ENCODE measurements at places on chromosomes 11 and 22.

- DNase-seq, result peak; percentile 77
Observed at GRCh38 chr11:60265373-60266214, 14.9 kb upstream of the MS4A4A start.

GRCh38 chr11:61732705-61733104, 19.7 kb upstream of the MYRF start:
- no peak for DNase-seq

- DNase-seq, result peak; percentile 35
Observed at GRCh38 chr11:64207256-64208085, 950 bp downstream of the FERMT3 start.

DNA sequence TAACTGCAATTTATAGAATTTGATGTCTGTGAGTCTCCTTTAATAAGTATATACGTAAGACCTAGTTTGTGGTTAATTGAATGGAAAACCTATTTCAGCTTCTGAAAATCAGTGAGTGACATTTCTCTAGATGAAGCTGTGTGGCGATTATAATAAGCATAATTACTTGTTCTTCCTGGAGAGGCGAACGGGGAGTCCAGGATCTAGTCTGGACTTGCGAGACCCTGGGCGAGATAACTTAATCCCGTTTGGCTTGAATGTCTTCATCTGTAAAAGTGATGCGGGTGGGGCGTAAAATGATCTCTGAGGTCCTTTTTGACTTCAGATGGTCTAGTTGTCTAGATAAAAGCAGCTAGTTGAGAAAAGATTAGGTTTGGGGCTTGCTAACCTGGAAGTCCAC, 1.1 kb downstream of the PRRG4 start:
- DNase-seq, result no peak

- no peak for DNase-seq
Observed at GRCh38 chr11:113729456-113729855, 23.3 kb upstream of the TMPRSS5 start.

DNA sequence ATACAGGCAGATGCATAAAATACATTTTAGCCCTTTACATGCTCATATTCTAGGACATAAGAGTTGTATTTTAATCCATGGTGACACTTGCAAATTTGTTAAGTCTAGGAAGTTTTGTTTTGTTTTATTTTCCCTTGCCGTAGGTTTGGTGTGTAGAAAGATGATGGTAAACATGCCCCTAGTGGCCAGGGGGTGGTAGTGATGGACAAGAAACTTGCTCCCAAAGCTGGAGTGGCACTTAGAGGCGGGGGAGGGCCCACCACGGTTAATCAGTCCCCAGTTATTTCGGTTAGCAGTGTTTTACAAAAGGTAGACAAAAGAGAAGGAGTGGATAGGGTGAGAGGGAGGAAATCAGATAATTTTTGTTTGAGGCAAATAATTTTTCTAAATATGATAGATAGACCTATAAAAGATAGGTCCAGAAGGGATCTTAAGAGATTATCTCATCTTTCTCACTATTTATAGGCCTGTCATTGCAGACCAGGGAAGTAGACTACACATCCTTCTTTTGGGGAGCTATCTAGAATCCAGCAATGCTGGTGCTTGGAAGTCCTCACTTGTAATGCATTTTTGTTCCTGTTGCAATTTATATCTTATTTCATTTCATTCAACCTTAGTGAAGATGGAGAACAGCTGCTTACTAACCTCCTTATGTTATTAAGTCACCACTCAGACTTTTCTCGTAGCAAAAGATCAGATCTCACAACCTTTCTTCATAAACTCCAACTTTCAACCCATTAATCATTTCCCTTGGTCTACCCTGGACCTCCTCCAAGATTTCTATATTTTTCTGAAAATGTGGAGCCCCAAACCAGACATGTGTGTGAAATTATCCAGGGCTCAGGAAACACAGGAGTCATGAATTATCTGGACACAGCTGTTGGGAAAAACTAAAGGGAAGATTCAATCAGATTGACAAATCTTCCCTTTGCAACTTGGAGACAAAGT, 5.9 kb upstream of the BDNF start:
- peak; percentile 67 for DNase-seq

DNA sequence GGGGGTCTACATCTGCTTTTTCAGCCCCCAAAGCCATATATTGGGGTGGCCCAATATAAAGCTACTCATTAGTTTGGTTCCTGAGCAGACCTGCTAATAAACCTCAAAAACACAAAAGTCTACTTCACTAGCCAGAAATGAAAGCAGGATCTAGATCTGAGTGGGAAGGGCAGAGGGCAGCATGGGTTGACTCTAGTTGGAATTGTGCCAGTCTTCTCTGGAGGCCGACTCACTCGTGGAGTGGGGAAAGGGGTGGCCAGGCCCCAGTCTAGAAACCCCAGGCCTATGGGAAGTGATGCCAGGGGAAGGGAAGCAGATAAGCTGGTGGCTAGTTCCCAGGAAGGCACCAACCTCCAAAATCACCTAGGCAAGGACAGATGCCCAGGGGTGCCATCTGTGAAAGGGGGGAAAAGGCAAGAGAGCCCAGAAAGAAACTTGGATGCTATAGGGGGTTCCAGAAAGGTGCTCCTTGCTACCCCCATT, 5.3 kb downstream of the PATZ1 start:
- no peak for DNase-seq

DNA sequence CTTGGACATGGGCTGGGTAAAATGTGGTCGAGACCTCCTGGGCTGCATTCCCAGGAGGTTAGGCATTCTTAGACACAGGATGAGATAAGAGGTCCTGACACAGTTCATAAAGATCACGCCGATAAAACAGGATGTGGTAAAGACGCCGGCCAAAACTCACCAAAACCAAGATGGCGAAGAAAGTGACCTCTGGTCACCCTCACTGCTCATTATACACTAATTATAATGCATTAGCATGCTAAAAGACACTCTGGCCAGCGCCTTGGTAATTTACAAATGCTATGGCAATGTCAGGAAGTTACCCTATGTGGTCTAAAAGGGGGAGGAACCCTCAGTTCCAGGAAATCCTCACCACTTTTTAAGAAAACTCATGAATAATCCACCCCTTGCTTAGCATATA, 983.3 kb downstream of the OPCML start:
- no peak for DNase-seq

DNA sequence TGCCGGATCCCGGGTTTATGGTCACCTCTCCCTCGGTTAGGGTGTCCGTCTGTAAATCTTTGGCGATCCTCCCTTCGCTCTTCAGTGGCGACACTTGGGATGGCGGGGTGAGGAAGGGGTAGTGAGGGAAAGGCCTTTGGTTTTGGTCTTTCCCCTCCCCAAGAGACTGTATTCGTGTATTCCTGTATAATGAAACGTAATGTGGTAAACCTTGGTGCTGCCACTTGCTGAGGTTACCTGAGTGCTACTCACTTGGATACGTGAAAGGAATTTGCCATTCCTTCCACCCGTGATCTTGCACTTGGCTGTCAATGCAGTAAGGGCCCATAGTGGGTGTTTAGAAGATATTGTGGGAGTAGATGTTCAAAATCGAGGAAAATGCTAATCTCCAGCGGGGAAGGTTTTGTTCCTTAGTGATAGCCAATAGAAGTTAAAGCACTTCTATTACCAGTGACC, 578 bp upstream of the NUP160 start:
- no peak for DNase-seq

DNA sequence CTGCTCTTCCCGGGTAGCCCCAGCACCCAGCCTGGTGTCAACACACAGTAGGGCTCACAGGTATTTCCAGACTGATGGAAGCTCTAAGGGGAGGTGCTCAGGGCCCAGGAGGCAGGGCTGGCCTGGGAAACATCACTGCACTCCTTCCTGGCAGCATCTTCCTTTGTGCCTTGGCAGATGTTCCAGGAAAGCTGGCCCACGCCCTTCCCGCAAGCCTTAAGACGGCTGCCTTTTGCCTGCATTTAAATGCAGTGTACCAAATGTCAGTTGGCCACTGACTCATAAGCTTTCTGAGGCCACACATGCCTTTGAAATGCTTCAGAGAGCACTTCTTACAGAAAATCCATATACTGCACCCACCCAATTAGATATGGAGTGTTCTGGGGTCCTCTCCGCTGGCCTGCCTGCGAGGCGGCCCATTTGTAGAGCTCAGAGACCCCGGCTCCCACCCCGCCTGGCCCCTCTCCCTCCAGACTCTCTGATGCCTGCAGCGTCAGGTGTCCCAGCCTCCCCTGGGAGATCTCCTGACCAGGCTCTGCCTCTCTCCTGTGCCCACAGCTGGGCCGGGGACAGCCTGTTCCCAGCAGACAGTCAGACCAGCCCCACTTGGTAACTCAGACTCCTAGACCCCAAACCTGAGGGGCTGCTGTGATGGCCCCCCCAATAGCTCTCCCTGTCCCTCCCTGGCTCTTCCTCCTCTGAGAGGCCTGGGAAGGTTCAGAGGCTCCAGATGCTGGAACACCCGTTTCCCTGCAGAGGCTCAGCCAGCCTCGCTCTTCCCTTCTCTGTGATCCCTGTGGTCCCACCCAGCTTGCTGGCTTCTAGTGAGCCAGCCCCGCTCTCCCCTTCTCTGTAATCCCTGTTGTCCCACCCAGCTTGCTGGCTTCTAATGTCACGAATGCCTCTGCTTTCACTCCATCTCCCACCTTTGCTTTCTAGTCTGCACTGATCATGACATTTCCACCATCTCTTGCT, 47.6 kb upstream of the THY1 start:
- DNase-seq, result no peak

DNA sequence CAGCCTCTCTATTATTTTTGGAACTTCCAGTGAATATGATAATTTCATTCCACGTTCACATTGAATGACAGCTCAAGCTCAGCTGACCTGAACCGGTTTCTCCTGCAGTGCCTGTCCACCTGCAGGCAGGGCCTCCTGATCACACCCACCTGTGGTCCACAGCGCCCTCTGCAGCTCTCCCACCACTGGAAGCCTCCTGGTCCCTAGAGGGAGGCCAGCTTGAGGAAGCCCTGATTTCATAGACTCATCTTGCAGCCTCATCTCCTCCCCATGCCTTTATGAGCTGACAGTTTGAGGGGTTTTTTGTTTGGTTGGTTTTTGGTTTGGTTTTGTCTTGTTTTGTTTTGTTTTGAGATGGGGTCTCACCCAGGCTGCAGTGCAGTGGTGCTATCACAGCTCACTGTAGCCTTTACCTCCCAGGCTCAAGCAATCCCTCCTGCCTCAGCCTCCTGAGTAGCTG, 29.9 kb upstream of the MALAT1 start:
- peak; percentile 91 for DNase-seq

- DNase-seq, result no peak
Observed at GRCh38 chr11:57541169-57541568, 3.8 kb downstream of the SMTNL1 start.

GRCh38 chr11:13169709-13170108, 107.9 kb upstream of the BMAL1 start:
- no peak for DNase-seq

- DNase-seq, result peak; percentile 84
Observed at GRCh38 chr11:7077101-7077500, 11.7 kb upstream of the RBMXL2 start.

DNA sequence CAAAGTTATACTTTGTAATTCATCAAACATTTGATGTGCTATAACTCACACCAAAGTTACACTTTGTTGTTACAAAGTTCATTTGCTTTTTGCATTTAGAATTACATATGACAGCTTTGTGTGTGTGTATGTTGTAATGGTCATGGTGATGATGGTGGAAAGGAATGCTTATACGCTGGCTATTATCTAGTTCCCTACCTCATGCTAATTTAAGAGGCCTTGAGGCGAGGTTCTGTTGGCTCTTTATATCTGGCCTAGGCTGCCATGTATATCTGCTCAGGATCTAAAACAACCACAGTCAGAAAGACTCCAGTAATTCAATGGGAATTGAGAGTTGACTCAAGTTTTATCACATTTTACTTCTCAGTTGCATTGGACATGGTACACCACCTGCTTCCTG, 123.4 kb downstream of the SLC17A6 start:
- DNase-seq, result no peak

DNA sequence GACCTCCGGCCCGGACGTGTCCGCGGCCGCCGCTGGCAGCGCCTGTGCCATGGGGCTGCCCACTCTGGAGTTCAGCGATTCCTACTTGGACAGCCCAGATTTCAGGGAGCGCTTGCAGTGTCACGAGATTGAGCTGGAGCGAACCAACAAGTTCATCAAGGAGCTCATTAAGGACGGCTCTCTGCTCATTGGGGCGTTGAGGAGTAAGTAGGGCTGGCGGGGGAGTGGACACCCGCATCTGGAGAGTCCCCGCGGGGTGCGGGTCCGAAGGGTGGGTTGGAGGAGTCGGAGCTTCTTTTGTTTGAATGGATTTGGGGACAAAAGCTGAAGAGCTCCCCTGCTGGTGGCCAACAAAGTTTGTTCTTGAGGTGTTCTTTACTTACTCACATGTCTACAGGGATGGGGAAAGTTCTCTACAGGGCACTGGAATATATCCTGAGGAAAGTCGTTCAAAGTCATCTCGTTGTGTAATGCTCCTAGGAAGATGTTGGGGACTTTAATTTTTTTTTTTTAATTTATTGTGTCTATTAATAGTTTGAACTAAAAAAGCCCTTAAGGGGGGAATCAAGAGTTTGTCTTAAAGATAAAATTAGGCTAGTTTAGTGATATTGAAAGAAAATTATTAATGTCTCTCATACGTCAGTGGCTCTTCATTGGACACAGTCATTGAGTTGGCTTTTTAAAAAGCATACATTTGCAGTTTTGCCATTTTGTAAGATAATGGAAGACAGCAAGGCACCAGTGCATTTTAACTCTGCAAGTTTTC, 725 bp downstream of the ARHGAP42 start:
- DNase-seq, result peak; percentile 66

GRCh38 chr11:60485987-60486386, 6.6 kb upstream of the MS4A12 start:
- peak; percentile 51 for DNase-seq

- DNase-seq, result no peak
Observed at GRCh38 chr11:17561111-17561415, 14.0 kb downstream of the OTOG start.

- peak; percentile 82 for DNase-seq
Observed at GRCh38 chr11:36702330-36703054, 104.5 kb upstream of the RAG2 start.

DNA sequence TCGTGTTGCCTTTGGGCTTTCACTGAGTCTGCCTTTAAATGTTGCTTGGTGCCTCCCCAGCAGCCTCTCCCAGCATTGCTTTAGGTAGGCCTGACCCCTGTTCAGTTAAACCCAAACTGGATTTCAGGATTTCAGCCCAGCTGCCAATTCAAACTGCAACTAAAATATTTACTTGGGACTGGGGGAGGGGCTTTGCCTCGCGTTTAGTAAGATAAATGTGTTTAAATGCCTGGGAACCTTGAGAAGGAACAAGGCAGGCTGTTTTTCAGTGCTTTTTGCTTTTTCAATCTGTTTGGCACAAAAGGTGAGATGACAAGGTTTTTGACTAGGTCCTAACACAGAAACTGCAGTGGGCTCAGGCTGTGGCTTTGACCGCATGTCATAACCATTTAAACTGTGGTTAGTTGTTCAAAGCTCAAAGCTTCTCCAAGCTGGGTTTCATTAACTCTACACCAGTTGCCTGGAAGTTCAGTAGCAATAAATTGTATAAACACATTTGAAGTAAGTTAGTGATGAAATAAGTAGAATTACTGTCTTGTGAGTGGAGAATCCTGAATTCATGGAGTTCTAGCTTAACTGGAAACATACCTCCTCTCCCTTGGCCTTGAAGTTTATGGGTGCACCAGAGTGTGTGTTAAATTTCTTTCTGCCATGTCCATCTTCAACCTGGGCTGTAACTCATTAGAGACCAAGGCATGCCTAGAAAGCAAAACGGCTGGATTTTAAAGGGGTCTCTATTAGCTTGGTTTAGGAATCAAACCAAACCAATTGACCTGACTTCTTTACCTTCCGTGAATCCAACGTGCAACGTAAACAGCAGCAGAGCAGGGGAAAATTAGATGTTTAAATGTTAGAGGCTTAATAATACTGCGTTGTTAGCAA, 3.6 kb downstream of the PKNOX2 start:
- no peak for DNase-seq

Measured in iPS-NIHi11 (cell line).